ENCODE measurements at places on chromosomes 3 and 15.

GRCh38 chr3:150225986-150226385 is 182.1 kb upstream of the TSC22D2 start:
- DNase-seq: no peak

DNA sequence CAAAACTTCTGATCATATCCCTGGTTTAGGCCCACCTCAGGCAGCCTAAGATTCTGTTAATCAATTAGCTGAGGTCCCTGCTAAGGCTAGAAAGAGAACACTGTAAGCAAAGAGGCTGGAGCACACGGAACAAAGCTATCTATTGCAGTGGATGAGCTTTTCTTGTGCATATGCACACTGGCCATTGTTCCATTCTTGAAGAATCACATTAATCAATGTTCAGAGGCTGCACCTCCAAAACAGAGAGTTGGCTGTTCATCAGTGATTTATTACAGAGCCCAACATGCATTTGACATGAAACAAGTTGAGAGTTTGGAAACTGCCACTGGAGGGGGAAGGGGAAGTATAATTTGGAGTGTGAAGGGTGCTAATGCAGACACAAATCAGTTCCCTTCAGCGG is 873.0 kb downstream of the ROBO1 start:
- DNase-seq: no peak

DNA sequence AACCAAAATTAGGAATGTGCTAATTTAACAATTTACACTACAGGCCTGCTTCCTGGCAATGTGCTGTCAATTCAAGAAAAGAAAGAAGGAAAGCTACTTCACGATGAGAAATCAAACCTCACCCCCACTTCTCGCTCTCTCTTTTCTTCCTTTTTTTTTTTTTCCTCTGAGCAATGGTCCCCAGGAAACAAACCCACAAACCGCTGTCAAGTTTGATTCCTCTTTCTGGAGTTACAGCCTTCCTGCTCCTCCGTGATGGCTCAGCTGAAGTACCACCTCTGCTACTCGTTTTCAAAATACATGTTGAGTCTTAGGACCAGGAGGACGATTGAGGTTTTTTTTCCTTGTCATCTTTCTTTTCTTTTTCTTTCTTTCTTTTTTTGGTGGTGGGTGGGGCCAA is 3.4 kb upstream of the TRIM71 start:
- no peak for DNase-seq

DNA sequence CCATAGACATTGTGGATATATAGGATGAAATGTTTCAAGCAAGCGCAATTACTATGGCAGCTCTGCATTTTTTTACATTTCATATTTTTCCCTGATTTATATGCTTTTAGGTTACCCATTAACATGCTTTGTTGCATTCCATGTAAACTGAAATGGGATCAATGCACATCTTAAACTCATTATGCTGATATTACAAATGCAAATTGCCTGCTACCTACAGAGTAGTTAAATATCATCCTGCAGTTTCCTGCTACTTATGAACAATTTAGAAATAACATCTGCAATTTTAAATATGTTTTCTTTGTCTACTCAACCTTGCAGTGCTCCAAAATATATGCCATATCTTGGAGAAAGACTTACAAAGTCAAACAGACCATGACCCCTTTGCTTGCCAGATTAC is 526.9 kb upstream of the NECTIN3 start:
- no peak for DNase-seq

- DNase-seq: no peak
Observed at GRCh38 chr3:73766599-73767381, 142.0 kb upstream of the PDZRN3 start.

- DNase-seq: peak; percentile 77
Observed at GRCh38 chr3:152258448-152259393, 10.0 kb upstream of the MBNL1 start.

GRCh38 chr3:10116138-10116460 is 624 bp downstream of the BRK1 start:
- DNase-seq: no peak

GRCh38 chr3:86743233-86743632 is 247.7 kb downstream of the VGLL3 start:
- no peak for DNase-seq

GRCh38 chr3:153753035-153753434 is 368.2 kb upstream of the ARHGEF26 start:
- no peak for DNase-seq

DNA sequence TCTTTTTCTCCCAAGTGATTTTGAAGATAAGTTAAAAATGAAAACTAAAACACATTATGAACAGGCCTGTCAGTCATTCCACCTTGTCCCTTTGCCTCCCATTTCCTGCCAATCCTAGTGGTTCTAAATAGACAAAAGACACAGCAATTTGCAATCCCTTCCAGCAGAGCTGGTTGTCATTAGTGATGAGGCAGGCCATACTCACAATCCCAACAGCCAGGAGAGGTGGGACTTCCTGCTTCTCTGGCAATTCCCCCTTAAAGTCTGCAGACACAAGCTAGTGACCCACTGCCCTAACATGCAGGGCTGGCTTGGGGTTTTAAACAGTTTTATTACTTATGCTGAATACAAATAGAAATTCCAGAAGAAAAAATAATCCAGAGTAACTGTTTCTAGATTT is 38.4 kb upstream of the RBP1 start:
- no peak for DNase-seq

DNA sequence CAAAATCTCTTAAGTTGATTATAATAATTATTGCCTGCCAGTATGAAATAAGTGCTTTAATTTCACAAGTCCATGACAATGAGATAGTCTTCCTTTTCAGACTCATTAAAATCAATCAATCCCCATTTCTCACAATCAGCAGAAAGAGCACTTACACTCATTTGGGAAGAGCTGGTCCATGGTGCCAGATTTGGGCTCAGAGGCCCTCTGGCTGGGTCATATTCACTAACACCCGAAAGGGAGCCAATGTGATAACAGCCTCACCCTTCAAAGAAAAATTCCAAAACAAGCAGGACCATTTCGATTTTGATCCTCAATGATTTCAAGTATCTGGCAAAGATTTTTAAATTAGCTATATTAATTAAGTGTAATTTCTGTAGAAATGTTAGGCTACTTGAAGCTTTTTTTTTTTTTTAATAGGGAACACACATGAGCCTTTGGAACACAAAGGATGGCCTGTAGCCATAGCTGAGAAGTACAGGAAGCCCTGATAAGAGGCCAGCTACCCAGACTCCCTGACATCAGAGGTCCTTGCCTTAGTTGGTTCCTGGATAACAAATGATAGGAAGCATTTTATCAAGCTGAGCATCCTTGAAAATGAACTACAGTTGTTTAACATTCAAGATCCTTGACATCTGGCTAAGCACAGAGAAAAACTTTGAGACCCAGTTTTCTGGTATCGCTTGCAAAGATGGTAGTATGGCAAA is 17.1 kb downstream of the MCF2L2 start:
- DNase-seq: no peak

Measured in lower lobe of right lung (tissue), 2 donors.